ENCODE measurements at places on chromosomes 5 and 9.

DNA sequence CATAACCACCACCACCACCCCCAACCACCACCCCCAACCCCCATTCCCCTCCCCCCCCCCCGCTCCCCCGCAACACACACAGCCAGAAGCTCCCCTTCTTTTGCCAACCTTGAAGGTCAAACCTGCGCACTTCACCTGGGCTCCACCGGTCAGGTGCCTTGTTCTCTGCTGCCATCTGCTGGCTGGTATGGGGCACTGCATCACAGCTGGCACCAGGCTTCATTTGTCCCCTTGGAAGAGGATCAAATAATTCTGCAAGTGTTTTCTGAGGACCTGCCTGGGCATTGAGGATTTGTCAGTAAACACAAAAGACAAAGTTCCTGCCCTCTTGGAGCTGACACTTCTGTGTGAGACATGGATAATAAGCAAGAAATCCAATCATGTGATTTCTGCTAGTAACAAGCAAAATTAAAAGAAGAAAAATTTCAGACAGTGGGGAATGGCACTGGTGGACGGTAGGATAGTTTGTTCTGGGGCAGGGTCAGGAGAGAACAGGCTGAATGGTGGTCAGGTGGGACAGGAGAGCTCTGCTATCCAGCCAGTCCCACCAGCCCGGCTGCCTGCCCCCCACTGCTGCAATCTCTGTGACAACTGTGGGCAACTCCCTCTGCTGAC is 55.6 kb upstream of the LMX1B start:
- peak; percentile 88 for DNase-seq

DNA sequence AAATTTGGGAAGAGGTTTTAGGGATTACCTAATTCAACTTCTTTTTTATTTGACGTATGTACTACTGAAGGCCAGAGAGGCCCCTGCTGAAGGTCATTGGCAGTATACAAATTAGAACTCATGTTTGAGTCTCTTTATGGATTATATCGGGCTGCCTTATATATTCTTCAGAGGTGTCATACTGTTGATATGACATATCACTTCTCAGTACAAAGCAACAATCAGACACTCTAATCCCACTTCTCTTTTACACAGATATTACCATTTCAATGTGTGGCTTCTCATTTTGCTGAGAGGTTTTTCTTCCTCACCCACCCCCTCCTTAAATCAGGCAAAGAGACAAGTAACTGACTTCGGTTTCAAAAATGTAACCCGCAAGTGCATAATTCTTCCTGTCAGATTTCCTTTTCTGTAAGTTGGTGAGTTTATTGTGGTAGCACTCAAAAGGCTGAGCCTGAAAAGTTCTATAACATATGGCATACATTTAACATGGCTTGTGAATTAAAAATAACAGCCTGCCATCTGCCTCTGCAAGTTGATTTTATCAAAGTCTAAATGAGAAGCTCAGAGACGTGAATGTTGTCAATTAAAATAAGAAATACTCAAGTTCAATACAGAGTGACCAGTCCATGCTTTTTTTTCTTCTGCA is 163.6 kb upstream of the RORB start:
- DNase-seq: no peak

DNA sequence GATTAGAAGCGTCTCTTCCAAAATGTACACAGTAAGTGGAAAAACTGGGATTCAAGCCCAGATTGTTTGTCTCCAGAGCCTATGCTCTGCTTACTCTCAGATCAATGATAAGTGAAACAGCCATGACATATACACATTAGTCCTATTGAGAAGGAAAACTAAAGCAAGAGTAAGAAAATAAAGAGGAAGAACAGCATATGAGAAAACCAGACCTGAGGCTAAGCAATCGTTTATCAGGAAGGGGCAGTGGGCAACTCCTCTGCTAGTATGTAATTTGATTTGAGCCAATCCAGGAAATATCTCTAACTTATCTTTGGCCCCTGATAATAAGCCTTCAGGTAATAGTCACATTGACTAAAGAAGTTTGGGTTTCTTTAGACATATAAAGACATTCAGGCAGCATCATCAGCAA is 789.9 kb upstream of the C9orf72 start:
- no peak for DNase-seq

GRCh38 chr5:113507601-113508000 is 5.9 kb upstream of the YTHDC2 start:
- DNase-seq: no peak

DNA sequence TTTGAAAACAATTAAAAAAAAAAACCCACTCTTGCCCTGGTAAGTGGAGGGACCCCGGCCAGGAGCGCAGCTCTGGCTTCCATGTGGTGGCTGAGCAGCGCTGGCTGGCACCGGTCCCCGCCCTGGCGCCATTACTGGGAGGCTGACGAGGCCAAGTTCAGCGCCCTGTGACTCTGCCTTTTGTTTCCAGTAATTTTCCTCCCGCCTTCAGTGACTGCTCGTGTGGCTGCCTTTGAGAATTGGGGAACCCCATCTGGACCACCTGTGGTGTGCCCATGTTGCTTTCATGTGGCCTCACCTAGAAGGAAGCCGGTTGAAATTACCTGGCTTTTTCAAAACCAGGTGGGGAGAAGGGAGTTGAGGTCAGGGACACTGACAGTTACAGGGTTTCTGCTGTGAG is 136.1 kb downstream of the GAPVD1 start:
- no peak for DNase-seq

- DNase-seq: no peak
These were observed 27.8 kb upstream of the ALDOB start for GRCh38 chr9:101463397-101463796.

DNA sequence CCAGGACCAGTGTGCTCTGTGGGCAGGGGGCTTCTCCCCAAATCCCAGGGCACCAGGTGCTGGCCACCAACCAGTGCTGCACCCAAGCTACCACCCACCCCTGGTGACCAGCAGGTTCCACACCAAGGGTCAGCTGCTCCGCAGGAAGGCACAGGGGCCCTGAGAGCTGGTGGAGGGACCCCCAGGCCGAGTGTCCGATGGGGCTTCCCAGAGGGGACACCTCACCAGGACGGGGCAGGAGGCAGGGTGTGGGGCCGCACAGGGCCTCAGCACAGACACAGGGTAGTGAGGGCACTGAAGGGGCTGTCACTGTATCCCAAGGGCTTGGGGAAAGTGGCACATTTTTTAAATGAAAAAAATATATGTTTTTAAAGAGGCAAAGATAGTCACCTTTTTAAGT is 18.1 kb downstream of the LCN9 start:
- DNase-seq: no peak

All from T47D (cell line).